ENCODE measurements at places on chromosomes 2 and 18.

DNA sequence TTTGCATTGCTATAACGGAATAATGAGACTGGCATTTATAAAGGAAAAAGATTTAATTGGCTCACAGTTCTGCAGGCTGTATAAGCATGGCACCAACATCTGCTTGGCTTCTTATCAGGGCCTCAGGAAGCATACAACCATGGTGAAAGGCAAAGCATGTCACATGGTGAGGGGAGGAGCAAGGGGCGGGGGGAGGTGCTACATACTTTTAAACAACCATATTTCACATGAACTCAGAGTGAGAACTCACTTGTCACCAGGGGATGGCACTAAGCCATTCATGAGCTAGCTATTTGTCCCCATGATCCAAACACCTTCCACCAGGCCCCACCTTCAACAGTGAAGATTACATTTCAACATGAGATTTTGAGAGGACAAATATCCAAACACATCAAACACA is 188.7 kb downstream of the MBD5 start:
- no peak for DNase-seq

- DNase-seq: no peak
Measured at GRCh38 chr2:160368988-160369930, 124.3 kb downstream of the RBMS1 start.

GRCh38 chr2:200788121-200788718 is 23.5 kb upstream of the BZW1 start:
- DNase-seq: no peak

- no peak for DNase-seq
Measured at GRCh38 chr18:58315041-58315440, 271.0 kb downstream of the NEDD4L start.

DNA sequence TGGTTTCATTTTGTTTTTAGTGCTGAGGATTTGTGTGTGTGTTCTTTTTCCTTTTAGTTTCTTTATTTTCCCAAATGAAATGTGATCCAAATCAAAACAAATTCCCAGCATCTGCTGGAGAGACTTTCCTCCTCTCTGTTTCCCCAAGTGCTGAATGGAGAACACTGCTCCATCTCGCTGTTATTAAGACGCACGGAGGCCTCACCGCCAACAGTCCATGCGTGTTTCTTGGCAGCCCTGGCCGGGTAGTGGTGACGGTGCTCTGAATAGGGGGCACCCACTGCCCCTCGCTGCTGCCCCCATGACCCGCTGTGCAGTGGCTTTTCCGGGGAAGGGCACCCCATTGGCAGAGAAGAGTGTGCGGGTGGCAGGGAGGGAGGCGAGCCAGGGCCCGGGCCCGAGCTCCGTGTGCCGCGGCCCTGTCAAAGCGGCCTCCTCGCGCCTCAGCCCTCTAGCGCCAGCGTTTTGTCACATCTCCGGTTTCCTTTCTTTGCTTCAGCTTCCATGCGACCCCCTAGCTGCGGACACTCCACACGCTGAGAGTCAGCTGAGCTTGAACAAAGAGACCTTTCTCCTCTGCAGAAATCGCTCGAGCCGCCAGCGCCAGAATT is 473.7 kb upstream of the SALL3 start:
- no peak for DNase-seq

DNA sequence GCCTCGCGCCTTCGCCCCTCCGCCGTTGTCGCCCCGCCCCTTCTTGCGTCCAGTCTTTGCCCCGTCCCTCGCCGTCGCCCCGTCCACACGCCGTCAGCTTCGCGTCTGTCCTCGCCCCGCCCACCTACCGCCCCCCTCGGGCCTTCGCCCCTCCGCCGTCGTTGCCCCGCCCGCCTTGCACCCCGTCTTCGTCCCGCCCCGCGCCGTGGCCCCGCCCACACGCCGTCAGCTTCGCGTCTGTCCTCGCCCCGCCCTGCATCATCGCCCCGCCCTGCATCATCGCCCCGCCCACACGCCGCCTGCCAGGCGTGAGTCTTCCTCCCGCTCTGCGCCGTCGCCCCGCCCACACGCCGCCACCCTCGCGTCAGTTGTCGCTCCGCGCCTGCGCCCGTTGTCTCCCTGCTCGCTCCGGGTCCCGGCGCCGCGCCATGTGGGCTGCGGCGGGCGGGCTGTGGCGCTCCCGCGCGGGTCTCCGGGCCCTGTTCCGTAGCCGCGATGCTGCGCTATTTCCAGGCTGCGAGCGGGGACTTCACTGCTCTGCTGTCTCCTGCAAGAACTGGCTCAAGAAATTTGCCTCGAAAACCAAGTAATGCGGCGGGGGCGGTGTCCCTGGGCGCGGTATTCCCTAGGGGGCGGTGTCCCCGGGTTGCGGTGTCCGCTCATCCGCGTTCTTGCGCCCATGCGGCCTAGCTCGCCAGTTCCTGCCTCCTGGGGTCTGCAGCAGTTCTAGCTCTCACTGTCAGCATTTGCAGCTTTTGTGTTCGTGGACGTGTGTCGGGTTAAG is at the start of gene RBFA:
TSS of gene RBFA (plus strand) at position 367 of the 784 bp plus-strand sequence. CDS start at position 429, 62 bp downstream.
- DNase-seq: peak; percentile 98

GRCh38 chr2:37587817-37588216 is 83.6 kb downstream of the CDC42EP3 start:
- DNase-seq: no peak

DNA sequence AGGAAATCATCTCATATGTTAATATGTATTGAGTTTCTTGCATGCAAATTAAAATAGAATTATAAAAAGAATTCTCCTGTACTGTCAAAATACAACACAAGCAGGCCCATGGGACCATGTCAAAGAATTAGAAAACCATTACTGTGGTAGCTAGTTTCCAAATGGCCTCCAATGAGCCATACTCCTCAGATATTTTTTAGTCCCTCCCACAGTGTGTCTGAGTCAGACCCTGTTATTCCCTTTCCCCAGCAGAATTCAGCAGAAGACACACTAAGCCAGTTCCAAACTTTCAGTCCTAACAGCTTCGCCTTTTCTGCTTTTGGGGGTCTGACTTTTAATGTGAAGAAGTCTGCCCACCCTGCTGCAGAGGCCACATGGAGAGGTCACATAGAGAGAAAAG is 86.7 kb downstream of the FIGN start:
- no peak for DNase-seq

DNA sequence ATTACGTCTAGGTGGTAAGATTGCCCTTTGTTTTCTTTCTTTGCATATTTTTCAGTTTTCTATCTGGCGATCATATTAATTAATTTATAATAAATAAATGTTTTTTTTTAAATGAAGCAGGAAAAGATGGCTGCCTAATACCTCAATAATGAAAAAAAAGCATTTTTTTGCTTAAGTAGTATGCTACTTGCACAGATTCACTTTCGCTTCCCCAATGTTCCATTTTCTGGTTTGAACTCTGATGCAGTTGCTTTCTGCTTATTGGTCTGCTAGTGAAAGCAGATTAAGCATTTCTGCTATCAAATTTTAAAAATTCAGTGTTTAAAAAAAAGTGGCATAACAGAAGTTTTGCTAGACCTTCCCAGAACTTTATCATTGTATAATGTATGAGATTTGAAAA is 11.9 kb upstream of the TMEM182 start:
- no peak for DNase-seq

DNA sequence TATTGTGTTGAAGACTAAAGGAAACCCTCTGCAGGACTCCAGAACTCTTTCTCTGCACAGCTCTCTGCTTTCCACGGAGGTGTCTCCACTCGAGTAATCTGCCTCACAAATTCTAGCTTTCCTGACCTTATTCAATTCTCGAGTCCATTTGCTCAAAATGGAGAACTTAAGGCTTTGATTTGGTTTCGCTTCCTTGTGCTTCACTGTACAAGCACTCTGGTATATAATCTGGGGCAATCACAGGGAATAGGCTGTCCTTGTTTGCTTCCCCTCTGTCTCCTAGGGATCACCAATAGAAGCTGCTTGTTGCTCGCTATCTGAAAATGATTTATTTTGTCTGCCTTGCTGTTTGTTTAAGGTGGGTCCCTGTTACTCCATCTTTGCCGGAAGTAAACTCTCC is 129.1 kb upstream of the DOCK10 start:
- DNase-seq: no peak

DNA sequence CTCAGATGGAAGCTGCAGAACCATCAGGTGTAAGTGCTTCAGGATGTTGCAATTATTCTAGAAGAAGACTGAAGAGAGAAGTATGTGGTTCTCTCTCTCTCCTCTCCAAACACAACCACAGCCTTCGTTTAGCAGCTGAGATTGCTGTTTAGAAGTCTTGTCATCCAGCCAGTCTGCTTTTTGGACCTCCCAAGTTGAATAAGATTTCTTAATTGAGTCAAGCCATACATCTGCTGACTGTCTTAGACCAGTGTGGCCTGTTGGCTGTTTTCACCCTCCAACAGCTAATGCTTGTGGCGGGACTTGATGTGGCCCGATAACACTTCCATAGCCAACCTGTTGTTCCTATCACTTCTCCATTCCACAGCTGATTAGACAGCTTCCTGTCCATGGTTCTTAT is 91.3 kb upstream of the TMEM17 start:
- no peak for DNase-seq

GRCh38 chr2:52710810-52711618 is 1056.6 kb upstream of the CHAC2 start:
- no peak for DNase-seq

DNA sequence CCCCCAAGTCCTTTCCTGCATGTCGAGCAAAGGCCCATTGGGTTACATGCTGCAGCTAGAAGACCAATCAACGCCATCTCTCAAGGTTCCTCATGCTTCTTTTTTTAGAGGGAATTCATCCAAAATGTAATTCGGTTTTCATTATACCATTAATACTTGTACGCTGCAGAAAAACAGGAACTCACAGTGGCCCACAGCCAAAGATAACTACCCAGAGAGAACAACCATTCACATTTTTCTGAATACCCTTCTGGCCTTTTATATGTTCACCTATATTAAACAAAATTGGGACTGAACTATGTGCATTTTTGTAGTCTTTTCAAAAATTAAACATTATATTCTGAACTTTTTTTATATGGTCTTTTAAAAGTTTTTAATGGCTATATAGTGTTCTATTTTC is 25.8 kb downstream of the FARP2 start:
- DNase-seq: peak; percentile 6

DNA sequence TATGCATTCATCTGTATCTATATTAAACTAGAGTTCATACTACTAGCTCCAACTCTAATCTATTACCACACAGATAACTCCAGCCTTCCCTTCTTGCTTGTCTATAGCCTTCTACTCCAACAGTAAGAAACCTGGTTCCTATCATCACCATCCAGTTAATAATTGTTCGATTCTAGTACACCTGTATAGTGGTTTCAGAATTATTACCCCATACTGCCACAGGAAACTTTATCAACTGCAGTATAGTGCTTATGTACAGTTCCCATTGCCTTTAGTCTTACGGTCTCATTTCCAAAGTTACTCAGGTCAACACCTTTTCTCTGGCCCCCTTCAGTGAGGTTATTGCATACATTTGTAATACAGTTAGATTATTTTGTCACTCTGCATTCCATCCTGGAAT is 14.5 kb downstream of the METTL8 start:
- no peak for DNase-seq

- DNase-seq: no peak
Measured at GRCh38 chr2:161233858-161234431, 73.7 kb downstream of the TANK start.

GRCh38 chr18:25111377-25112288 is 240.3 kb downstream of the ZNF521 start:
- no peak for DNase-seq

- no peak for DNase-seq
Measured at GRCh38 chr2:231579560-231579959, 13.1 kb upstream of the TEX44 start.

DNA sequence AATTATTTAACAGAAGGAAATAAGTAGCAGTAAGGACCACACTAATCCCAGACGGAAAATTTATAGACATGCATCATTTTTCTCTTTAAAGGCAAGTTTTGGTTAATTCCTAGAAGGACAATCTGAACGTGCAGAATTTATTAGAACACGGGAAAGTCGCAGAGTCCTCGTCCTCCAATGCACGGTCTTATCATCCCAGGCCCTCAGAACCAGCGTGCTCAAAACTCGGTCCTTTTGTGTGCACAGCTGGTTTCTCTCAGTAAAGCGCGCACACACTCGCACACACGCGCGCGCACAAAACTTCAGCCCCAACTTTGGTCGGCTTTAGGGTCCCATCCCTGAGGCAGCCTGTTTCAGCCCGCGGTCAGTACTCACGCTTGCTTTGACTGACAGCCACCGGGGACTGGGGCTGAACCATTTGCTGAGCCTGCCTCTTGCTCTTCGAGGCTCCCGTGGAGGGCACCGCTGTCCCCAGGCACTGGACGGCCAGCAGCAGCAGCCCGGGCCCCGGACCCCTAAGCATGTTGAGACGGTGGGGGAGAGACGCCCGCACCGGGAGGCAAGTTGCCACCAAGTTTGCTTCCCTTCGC is 493 bp downstream of the FN1 start:
- no peak for DNase-seq

DNA sequence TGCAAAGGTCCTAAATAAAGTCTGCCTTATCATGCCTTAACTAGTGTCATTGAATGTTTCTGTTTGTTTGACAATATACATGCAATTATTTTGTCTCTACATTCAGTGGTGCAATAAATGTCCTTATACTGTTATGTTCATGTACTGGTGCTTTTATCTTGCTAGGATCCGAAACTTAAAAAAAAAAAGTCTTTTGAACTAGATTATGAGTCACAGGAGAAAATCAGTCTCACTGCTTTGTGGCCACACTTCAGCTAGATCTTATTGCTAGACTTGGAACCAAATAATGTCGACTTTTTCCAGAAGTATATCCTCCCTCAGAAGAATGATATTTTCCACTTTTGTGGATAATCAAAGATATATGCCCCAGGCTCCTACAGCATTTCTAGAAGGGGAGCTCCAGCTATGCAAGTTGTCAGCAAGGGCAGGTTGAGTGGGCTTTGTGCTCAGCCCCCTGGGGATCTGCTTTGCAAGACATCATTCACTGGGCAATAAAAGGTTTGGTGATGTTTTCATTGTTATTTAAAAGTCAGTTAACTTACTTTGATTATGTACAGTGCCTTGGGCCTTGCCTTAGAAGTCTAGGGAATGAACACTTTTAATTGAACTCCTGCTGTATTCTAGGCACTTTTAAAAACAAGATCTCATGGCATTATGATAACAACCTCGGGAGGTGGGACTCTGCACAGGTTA is 157.1 kb upstream of the LRRTM1 start:
- no peak for DNase-seq

DNA sequence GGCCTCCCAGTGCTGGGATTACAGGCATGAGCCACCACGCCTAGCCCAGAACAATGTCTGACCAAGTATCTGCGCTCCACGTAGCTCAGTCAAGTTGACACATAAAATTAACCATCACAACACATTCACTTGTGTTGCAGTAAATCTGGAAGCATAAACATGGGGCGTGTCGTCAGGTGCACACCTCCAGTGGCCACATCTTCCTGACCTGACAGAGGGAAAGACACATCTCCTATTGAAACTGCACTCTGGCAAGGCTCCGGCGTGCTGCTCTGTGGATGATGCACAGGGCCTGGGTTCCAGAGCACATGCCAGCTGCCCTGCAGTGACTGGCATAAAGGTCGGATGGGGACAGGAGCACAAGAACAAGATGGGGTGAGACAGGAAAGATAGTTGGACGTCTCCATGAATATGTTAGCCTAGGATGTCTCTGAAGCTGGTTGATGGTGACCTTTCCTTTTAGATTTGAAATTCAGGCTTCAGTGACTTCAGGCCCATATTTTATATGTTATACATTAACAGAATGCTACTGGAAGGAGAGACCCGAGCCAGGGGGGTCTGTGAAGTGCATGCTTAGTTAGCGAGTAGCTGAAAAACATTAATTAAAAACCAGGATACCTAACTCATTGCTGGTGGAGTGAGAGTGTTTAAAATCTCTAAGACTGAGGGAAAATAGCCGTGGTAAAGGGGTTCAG is 10.9 kb downstream of the IMPA2 start:
- DNase-seq: no peak

All from Kasumi-1 (cell line).